ENCODE measurements at places on chromosomes 1 and 21.
A peak's percentile ranks its signal among the peaks of the same experiment; 100 is the strongest.

DNA sequence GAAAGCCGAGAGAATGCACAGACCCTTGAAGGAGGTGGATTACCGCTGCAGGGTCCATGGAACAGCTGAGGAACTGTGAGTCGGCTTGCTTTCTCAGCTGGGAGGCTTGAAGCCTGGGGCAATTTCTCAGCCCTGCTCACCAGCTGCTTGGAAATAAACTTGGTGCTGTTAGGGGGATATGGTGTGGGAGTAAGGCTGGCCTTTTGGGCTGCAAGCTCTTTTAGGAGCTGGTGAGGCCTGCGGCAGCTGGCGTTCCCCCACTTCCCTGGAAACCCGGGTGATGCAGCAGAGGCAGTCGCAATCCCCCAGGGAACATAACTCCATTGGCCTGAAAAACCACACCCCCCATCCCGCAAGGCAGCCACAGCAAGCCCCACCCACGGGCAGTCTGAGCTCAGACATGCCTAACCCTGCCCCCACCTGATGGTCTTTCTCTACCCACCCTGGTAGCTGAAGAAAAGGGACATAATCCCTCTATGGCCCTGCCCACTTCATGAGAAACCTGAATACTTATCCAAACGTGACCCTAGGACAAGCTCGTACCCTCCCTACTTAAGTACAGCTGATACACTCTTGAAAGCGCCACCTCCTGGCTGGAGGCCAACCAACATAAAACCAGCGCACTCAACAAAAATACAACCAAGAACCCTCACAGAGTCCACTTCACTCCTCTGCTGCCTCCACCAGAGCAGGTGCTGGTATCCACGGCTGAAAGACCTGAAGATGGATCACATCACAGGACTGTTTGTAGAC is 1995.8 kb downstream of the NCAM2 start:
- DNase-seq, result no peak

DNA sequence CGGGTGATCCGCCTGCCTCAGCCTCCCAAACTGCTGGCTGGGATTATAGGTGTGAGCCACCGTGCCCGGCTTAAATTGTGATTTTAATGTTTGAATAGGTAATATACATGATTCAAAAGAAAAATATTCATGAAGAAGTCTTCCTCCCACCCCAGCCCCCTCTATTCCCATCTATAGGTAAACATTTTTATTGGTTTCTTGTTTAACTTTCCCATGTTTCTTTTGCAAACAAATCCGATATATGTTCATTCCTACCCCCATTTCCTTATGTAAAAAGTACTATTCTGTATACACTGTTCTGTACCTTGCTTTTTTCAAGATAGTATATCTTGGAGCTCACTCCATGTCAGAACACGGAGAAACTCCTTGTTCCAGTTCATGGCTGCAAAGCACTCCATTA is 23.2 kb downstream of the RPS6KA1 start:
- no peak for DNase-seq

- no peak for DNase-seq
Measured at GRCh38 chr1:43319288-43319687, 18.3 kb upstream of the MPL start.

DNA sequence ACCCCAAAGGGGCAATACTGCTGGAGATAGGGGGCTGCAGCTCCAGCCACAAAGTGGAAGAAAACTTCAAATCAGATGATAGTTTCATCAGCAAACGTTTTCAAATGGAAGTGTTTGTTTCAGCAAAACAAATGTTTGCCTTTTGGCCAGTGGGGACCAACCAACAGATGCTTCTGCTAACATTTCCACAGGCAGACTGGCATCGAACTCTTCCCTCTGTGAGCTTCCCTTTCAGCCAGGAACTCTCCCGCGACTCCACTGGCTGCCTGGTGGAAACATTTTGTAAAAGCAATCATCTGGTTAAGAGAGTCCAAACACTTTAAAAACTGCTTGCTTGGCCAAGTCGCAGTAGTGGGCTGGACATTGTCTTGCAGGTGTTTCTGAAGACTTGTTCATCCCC is 30.7 kb downstream of the CENPF start:
- DNase-seq, result no peak

DNA sequence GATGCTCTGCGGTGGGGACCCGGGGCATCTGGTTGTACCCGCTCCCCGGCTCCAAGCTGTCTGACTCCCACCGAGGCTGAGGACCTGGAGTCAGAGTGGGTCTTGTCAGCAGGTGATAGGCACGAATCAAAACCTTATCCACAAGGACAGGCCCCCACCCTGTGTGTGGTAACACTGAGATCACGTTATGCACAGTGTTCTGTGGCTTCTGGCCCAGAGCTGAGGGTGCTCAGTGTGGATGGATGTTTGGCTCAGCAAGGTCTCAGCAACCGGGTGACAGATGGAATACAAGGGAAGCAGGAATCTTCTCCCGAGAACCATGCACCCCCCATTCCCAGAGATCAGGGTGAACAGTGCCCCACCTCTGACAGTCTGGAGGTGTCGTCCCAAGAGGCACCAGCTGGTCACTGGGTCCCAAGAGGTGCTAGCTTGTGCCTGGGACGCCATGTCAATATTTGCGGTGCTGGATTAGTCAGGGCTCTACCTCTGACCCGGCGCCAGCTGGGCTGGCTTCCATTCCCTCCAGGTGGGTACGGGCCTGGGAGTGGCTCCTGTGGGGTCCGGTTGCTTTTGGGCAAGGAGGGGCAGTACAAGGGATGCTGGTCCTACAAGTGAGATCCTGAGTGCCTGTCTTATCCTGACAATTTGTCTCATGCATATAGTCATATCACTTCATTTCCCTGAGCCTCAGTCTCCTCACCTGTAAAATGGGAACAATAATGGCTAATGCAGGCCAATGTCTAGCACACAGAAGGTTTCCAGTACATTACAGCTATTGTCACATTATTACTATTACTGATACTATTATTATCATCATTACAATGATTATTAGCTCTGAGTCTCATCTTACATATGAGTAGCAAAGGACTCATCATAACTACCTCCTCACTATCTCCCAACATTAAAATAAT is 957 bp downstream of the CAPN9 start:
- no peak for DNase-seq

GRCh38 chr1:55813618-55814017 is 598.5 kb upstream of the USP24 start:
- peak; percentile 74 for DNase-seq

- DNase-seq, result no peak
Measured at GRCh38 chr1:219692981-219693380, 80.1 kb upstream of the ZC3H11B start.

DNA sequence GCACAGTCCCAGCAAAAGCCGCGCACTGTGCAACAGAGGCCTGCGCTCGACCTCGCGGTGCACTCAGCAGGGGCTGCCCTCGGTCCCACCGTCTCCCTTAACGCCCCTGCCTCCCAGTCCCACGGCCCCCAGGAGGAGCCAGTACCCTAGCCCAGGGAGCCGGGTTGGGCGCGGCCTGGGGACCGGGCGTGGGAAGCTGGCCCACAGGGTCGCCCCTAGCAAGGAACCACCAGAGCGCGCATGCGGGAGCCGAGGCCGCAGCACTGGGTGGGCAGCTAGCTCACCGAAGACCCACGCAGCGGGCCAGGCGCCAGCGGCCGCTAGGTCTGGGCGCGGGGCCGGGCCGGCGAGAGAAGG is 21.6 kb upstream of the ZNF678 start:
- no peak for DNase-seq

- DNase-seq, result no peak
Measured at GRCh38 chr1:5738911-5739462, 253.2 kb downstream of the NPHP4 start.

DNA sequence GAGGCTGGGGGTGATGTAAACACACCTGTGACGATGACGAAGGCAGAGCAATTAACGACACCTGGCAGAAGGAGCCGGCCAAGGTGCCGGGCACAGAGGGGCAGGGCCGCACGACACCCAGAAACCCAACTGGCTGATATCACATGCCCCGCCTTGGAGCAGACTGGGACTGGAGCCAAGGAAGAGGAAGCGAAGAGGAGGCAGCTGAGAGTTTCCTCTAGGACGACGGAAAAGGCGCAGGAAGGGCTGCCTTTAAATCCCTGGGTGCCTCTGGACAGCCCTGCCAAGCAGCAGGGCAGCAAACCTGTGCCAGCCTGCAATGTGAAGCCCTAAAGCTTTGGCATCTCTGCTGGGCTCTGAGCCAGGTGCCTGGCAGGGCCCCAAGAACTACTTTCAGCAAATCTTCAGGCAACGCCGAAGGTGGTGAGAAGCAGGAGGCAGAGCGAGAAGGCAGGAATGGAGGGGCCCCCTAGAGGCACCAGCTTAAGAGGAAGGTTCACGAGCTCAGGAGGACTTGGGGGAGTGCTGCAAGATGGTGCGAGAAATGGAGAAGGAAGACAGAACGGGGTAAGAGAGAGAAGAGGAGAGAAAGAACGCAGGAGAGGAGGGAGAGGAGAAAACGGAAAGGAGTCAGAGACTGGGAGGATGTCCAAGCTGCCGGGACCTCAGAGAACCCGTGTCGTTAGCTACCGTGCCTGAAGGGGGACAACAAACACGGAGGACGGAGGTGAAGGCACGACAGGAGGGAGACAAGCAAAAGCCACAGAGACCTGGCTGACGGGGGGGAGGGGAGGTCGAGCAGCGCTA is 25.3 kb upstream of the PEF1 start:
- DNase-seq, result no peak

GRCh38 chr21:45508607-45509565 is 33.4 kb downstream of the SLC19A1 start:
- no peak for DNase-seq

DNA sequence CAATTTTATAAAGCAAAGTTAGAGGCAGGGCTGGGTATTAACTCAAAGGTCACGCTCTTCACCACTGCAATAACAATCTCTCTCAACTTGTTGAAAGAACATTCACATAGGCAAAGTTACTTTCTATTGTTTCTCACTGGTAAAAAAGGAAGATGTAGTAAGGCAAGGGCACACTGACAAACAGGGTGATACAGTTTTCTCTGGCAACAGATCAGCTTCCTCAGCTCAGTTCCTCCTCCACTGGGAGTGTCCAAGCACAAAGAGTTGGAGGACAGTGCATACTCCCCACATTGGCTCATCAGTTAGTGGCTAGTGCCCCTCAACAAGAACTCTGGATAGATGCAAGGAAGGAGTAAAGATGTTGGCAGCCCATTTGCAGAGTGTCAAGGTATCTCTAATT is 3.7 kb downstream of the PLPPR4 start:
- peak; percentile 18 for DNase-seq

GRCh38 chr1:56490619-56491018 is 88.7 kb downstream of the PLPP3 start:
- no peak for DNase-seq

- no peak for DNase-seq
Measured at GRCh38 chr1:245480393-245481120, 325.8 kb downstream of the KIF26B start.

GRCh38 chr1:245802941-245803665 is 648.3 kb downstream of the KIF26B start:
- DNase-seq, result no peak

DNA sequence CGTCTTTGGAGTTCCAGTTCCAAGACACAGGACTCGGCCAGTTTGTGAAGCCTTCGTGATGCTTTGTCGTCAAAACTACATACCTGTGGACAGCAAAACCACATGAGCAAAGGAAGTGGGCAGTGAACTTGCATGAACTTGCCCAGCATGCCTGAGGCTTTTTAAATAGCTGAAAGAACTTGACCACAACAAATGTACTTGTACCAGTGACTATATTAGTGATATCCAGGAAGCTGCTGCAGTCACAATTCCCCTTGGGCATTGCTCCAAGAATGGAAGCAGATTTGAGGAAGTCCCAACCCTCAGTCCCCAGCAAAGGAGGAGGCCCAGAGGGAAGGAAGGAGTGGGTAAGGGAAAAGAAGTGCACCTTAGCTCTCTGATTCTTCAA is 2.6 kb downstream of the FUCA1 start:
- no peak for DNase-seq

GRCh38 chr21:17441370-17441769 is 71.5 kb upstream of the CXADR start:
- DNase-seq, result no peak

DNA sequence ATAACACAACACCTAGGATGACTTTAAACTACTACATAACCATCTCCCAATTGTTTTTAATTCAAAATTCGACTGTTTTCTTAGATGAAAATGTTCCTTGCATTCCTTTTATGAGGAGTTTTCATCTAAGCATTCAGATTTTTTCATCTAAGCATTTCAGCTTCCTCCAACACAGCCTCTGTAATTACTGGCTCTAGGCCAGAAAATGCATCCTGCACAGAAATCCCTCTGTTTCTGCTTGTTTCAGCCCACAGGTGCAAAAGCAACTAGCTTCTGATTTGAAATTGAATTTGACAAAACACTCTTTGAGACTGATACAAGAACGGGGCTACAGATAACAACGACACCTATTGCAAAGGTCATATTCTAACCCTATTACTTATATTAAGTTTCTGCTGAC is 90.4 kb downstream of the RGS21 start:
- no peak for DNase-seq

DNA sequence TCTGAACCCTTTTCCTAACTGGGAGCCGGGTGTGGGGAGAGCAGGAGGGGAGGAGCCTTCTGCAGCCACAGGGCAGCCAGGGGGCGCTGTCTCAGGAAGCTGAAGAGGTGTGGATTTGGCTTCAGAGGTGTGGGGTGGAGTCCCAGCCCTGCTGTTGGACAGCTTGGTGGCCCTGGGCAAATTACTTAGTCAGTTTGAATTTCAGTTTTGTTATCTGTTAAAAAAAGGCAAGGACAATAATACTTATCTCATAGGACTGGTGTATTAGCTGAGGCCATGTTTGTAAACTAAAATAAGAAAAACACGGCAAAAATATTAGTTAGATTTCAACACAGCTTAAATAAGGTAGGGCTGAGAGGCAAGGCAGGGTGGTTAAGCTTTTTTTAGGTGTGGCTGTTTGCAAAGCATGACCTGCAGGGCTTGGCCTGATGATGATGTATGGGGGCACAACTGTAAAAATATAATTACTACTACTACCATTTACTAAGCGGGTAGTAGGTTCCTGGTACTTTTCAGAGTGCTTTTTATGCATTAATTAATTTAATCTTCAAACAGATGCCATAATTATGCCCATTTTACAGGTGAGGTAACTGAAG is 111.8 kb downstream of the PLXNA2 start:
- no peak for DNase-seq

- no peak for DNase-seq
Measured at GRCh38 chr1:194309697-194310096, 1123.3 kb upstream of the B3GALT2 start.

Measured in GM04503 (cell line).